Stimulated activated CD4-positive, alpha-beta T cell treated with anti-CD3 and anti-CD28 coated beads, TNF-alpha, amount 100 ng/mL, for 48 hours (primary cell): ENCODE measurements at places on chromosomes 2 and 18.

- no peak for DNase-seq
Observed at GRCh38 chr18:31246460-31246859, 71.5 kb upstream of the DSG1 start.

- DNase-seq = no peak
Observed at GRCh38 chr2:98378901-98379300, 32.6 kb downstream of the CNGA3 start.

DNA sequence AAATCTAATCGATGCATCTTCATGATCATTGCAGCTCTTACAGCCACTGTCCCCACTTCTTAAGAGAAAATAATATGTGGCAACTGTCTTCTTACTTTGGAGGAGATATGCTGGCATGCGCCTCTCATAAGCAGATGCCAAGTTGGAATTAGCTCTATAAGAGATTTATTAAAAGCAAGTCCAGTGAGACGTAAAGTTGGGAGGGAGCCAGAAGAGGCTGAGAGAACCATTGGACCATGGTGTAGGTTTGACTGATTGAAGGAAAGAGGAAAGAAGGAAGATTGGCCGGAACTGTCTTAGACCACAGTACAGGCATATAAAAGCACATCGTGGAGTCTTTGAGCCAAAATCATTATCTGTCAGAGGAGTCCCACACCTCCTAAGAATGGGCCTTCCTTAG, 265.7 kb upstream of the ZC3H15 start:
- DNase-seq = no peak

DNA sequence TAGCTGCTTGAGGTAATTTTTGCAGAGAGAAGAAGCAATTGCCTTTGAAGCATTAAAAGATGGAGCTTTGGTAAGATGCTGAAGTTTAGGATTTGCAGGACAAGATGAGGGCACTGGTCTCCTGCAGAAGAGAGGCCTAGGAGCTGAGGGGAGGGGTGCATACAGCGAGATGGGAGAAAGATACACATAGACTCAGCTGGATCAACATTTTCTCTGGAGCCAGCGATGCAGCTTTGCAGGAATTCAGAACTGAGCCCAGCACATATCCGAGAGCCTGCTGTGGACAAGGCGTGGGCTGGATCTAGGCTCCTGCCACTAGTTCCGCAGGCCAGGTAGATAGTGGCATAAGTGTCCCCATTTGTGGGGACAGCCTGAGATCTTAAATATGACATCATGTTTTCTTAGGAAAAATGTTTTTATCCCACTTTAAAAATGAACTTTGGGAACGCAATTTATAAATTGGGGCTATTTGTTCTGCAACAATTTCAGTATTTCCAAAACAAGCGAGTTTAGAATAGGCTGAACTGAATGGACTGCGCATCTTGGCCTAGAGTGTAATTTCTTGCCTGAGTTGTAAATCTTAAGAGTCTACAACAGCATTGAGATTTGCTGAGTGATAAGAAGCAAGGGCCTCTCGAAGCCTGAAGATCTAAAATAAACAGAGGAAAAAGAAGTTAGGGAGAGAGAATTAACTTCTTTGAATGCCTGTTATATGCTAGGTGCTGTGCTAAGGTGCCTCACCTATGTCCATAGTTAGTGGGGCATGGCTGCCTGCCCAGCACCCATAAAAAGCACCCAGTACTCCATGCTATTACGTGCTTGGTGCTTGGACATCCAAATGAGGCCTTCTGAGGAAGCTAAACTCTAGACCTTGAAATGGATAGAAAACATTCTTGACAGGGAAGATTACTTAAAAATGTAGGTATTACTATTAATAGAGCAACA, 17.3 kb downstream of the GRHL1 start:
- no peak for DNase-seq

DNA sequence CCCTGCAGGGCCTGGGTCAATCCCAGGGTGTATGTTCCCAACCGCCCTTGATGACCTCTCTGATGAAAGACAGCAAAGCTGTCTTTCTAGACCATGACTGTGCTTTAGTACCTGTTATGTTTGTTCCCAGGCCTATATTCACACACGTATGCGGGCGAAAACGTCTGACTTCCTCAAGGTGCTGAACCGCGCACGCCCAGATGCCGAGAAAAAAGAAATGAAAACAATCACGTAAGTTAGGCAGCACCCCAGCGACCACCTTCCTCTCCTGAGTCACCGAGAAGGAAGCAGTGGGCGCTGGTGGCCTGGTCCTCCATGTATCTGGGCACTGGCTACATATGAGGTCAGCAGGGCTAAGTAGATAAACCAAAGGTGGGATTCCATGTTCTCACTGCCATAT, 11.1 kb upstream of the GPBAR1 start:
- DNase-seq = no peak

DNA sequence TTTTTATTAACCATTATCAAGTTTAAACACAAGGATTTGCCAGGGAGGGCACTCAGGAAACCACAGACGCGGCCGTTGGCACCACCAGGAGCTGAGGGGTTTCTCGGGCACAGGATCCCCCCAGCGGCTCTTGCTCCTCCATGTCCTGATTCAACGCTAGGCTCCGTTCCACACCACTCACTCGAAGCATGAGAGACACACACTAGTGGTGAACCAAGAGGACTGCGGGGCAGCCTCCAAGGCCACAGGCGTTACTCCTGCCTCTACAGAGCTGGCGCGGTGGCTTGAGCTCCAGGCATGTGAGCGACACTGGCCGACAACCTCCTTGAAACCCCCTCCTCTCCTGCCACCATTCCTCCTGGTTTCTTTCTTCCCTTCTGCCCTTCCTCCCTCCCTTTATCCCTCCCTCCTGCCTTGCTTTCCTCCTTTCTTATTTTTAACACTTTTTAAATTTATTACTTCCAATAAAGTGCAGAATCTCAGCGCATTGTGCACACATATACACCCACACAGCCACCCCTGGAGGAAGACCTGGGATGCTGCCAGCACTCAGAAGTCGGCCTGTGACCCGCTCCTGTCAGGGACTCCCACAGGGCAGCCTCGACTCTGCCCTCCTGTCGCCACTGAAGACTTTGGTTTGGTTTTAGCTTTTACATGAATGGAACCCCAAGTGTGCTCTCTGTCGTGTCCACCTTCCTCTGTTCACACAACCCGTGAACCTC, 21.7 kb downstream of the COX7A2L start:
- DNase-seq = no peak

DNA sequence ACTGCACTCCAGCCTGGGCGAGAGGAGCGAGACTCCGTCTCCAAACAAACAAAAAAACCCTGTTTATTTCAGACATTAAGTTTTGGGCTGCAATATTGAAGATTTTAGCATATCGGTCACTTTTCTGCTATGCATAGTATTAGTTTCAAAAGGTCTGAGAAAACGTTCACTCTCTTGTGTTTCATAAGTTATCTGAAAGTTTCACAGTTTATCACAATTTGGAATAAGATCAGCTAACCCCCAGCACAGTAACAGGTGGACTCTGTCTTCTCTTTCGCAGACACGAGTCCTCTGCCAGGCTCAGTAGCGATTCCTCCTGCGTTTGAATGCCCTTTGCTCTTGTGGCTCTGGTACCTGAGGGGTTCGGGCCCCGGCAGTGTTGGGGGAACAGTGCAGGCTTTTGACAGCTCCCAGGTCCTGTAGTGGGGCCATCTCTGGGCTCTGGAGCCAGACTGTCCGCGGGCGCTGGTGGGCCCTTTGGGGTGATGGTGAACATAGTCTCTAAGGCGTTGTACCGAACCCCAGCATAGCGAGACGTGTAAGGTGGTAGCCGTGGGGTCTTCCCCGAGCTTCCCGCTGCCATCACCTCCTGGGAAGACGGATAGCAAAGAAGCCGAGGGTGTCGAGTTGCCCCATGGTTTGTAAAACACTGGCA, 20.4 kb downstream of the NFATC1 start:
- DNase-seq = no peak

DNA sequence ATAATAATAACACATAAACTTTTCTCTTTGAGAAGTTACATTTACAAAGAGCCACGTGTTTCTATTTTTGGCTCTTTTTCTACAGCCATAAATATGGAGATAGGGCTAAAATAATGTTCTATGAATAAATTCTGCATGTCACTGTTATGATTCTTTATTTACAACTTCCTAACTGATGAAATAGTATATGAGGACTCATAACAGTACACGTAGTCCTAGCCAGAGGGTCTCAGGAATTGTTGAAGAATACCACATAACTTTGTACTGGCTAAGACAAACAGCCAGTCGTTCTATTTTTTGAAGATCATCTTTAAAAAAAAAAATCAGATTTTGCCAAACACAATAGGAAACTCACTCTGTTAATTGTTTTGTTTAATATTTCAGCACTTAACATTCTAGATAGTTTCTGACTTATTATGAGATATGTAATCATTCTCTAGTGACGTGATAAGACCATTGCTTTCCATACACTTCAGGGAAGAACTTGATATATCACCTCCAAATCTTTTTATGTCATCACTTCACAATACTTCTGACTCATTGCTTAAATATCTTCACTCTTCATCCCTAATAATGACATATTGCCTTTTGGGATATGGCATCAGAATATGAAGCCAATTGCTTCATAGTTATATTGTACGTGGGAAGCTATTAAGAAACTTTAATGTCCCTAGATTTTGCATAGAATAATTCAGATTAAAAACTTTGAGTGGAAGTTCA, 256.1 kb downstream of the XIRP2 start:
- DNase-seq = no peak

DNA sequence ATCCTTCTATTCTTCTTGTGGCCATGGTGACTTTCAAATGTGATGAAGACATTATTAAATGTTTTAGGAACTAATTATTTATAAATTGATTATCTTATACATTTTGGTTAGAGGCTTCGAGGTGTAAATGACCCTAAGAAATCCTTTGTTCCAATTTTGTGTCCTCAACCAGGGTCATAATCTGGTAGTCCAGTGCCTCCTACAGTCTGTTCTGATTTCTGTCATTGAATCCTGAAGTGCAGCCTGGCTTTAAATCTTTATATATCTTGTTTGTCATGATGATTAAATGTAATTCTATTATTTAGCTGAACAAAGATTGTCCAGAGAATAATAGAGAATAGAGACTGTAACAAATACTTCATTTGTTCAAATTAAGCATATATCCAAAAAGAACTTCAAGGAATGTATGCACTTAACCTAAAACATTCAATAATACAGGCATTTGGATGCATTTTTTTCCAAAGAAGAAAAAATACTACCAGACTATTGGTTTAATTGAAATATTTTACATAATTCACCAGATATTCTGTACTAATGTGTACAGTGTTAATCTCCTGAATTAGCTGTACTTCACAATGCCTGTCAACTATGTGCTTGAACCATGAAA, 89.8 kb downstream of the PRPF40A start:
- DNase-seq = no peak

DNA sequence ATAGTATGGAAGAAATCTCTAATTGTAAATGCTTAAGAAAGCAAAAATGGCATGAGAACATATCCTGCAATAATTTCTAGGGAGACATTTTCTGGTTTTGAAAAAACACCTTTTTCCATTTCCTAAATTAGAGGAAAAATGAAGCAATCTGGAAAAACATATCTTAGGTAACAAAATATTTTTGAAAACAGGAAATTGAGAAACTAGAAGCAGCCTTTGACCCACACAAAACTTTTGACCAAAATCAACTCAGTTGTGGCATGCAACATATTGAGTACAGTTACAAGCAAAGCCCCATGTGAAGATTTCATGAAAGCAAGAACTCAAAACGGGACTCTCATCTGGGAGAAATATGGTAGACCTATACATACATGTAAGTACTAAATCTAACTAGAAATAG, 28.6 kb upstream of the CHAC2 start:
- DNase-seq = no peak

GRCh38 chr2:137187216-137187615, 421.9 kb downstream of the THSD7B start:
- DNase-seq = no peak

GRCh38 chr2:39385172-39385571, 51.9 kb downstream of the MAP4K3 start:
- no peak for DNase-seq

- DNase-seq = peak; percentile 68
Observed at GRCh38 chr2:25951071-25951547, 31.2 kb downstream of the KIF3C start.

DNA sequence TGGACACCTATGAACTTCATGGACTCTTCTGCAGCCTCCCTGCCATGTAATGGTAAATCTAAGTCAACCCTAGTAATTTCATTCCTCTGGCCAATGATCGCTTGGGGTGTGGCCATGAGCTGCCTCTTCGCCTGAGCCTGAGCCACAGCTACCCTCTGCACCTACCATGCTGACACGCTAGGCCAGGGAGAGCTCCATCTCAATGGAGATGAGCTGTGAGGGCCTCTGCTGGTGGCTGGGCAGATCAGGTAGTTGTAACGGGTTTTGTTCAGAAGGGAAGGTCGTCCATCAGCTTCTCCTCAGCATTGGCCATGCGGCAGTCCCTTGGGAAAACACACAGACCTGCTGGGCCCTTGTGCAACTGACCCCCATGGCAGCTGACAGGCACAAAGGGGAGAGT, 24.4 kb downstream of the MPHOSPH10 start:
- no peak for DNase-seq

GRCh38 chr2:126914811-126915500, 16.3 kb downstream of the TEX51 start:
- no peak for DNase-seq

DNA sequence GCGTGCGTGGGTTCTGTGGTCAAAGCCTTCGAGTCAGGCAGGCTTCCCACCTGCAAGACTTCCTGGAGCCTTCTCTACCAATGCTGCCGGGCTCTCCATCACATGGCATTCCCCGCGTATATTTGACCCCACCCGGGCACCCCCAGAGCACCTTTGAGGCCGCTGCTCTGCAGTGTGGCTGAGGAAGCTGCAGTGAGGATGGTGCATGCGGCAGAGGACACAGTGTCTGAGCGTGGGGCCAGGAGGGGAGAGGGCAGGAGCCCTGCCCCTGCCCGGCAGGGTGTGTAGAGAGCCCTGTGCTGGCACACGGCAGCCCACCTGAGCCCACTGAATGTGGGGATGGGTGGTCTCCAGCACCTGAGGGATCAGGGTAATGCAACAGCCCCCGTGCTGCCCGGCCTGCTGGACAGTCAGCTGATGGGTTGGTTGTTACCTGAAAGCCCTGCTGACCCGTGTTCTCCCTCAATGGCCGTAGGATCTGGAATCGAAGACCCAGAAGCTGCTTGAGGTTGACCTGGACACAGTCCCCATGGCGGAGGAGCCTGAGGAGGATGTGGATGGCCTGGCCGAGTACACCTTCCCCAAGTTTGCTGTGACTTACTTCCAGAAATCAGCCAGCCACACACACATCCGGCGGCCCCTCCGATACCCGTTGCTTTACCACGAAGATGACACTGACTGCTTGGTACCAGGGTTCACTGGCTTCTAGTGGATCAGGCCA, 36.8 kb upstream of the GPR17 start:
- no peak for DNase-seq

GRCh38 chr2:6410313-6410712, 455.4 kb downstream of the CMPK2 start:
- no peak for DNase-seq

DNA sequence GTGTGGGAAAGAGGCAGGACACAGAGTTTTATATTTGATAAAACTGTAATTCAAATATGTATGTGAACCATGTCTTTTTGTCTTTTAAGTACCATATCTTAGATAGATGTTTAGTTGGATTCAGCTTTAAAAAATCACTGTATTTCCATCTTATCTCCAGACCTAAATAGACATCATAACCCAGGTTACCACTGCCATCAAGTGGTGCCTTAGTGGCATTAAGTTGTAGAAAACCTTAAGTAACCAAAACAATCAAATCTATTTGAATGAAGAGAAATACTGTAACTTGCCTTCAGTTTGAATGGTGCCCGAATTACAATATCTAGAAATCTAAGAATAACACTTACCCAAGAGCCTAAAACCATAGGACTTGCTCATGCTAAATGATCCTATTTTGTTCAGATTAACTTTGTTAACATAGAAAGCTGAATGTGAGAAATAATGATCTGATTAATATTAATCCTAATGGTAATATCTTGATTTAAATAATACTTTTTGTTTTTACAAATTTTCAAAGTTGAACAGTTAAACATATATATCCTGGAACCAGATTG, 92.5 kb upstream of the MAP2 start:
- no peak for DNase-seq
